ENCODE measurements at places on chromosomes 3 and 15.

DNA sequence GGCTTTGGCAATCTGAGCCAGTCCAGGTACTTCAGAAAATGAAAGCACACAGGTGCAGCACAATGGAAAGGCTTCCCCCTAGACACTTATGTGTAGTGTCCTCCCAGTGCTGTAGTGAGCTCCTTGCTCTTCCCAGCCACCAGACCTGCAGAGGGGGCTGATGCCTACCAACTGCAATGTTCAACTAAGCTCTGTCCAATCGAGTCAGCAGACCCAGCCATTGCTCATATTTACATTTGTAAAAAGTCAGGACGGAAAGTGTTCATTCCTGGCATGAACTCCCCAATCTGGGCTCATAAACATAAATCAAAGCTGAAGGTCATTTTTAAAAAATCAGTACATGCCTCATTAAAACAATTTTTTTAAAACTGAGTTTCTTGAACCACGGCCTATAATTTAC is 73.0 kb downstream of the FOXP1 start:
- DNase-seq = no peak

- no peak for DNase-seq
Observed at GRCh38 chr3:149541091-149541491, 66.6 kb downstream of the TM4SF4 start.

- DNase-seq = no peak
Observed at GRCh38 chr3:113339616-113340244, 101.6 kb downstream of the CFAP44 start.

- DNase-seq = no peak
Observed at GRCh38 chr3:16900779-16901440, 16.2 kb downstream of the PLCL2 start.

DNA sequence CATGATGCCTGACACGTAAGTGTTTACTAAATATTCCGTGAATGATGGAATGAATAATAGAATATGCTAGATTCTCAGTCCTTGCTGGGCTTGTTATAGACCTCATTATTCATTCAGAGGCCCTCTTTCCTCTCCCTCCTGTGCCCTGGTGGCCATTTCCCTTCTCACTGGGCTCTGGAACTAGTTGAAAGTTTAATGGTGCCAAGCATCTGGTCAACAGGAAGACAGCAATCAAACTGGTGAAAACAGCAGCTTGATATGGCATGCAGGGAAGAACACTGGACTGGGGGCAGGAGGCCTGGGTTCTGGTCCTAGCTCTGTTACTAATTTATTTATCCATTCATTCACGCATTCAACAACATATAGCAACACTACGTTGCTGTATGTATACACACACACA is 3.7 kb upstream of the APOD start:
- no peak for DNase-seq

DNA sequence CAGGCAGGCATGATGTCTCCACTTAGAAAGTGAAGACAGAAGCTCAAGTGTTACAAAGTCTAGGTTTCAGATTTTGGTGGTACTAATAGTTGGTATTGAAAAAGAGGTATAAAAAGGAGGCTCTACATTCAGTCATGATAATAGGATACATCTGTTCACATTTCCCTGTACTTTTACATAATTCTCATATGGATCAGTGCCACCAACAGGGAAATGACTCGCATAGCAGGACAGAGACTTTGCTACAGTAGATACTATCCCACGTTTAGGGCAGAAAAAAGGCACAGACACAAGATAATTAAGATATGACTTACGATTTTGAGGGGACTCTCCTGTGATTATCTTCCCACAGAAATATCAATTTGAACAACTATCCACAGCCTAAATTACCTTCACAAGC is 1062.9 kb upstream of the EPHA6 start:
- no peak for DNase-seq

GRCh38 chr15:62063825-62064635 is 2.7 kb upstream of the C2CD4A start:
- DNase-seq = no peak

DNA sequence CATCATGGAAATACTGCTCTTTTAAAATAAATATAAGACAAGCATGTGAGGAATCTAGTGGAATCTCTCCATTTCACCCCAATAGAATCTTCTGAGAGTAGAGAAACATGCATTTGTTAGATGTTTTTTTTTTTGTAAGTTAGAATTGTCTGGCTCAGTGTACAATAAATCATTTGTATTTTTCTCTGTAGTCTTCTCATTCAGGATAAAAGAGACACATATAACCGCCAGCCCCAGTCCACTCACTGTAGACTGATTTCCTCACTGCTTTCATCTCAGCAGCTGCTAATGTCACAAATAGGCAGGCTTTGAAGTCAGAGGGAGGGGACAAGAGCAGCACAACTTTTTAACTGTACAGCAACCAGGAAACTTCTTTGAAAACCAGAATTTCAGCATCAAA is 140.2 kb upstream of the RBMS3 start:
- DNase-seq = no peak

DNA sequence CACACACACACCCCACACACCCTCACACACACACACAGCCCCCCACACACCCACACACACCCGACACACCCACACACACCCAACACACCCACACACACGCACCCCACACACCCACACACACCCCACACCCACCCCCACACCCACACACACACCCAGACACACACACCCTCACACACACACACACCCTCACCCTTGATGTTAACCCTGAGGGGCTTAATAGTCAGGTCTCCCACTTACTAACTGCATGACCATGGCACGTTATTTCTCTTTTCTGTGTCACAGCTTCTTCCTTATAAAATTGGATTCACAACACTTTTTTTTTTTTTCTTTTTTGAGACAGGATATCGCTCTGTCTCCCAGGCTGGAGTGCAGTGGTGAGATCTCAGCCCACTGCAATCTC is 2.8 kb downstream of the GRM2 start:
- no peak for DNase-seq

DNA sequence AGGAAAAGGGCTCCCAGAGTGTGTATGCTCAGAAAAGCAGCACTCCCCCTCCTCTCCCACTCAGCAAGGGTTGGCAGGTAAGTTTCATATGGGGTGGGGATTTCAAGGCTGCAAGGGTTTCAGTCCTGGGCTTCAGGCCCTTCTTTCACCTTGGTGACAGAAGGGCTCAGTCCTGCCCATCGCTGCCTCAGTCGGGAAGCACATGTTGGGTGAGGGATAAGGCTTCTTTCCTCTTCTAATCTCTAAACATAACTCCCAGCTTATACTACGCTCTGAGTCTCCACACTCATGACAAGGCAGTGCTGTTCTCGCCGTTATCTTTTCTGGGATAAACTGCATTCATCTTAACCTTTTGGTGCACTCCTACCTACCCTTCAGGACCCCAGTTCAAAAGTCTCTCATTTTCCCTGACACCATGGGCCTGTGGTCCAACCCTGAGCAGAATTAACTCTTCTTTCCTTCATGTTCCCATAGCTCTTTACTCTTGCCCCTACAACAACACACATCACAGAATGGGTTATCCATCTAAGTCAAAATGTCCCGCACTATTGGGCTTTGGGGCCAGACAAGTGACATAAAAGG is 17.0 kb downstream of the RAB43 start:
- no peak for DNase-seq

DNA sequence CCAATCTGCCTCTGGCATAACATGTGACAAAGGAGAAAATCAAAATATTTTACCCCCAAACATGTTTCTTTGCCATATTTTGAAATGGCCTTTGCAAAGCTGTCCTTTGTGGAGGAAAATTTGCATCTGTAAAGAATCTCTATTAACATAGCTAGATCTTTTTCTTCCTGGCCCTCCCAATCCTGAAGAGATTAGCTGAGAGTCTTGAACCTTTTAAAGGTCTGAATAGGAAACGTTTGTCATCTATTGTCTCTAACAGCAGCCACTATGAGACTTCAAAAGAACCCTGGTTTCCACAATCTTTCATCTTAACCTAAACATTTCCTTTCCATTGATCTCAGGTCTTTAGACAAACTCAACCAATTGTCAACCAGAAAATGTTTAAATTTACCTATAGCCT is 520.9 kb upstream of the TGFBR2 start:
- DNase-seq = no peak

- DNase-seq = no peak
Observed at GRCh38 chr15:70866982-70867641, 13.2 kb upstream of the LARP6 start.

DNA sequence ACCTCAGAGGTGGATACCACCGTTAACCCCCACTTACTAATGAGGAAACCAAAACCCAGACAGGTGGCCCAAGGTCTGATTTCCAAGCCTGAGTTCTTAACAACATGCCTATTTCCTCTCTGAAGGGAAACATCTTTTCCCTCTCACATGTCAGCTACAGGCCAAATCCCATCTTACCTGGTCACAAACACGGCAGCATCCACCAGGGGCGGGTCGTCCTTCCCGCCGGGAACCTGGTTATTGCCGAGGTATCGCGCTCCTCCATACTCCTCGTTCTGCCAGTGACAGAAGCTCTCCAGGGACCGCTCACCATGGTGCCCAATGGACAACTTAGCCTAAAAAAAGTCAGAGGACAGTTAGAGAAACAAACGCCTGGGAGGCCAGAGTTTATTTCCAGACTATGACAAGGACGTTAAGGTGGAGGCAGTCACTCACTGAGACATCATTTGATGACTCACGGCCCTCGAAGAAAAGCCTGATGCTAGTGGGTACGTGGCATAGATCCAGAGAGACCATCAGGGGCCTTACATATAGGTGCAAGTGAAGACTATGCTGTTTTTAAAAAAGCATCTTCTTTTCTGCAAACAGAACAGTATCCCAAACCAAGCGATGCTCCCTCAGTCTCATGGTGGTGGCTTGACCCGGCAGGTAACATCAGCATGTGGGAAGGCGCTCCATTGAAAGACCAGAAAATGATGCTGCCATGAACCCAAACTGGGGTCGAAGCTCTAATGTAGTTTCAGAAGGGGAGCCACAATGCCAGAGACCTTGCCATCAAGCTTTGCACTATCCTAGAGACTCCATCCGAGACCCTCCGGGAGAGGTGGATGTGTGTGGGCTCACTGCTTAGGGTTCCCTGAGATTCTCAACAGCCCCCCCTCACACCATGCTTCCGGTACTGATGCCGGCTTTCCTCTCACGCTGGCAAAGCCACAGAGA is 80.2 kb downstream of the ADAMTS17 start:
- DNase-seq = no peak

- DNase-seq = no peak
Observed at GRCh38 chr15:31357148-31357547, 30.5 kb downstream of the KLF13 start.

DNA sequence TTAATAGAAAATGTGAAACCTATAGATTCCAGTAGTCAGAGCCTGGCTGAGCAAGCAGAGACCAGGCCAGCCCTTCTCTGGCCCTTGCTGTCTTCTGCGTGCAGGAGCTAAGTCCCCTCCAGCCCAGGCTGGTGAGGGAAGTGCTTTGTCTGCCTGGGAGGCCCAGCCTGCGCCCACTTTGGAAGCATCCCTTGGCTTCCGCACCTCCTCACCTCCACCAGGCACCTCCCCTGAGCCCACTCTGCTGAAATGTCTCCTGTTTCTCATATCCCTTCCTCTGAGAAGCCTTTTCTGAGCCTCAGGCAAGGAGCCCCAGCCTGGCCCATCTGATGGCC is 45.3 kb downstream of the ALDH1L1 start:
- no peak for DNase-seq

DNA sequence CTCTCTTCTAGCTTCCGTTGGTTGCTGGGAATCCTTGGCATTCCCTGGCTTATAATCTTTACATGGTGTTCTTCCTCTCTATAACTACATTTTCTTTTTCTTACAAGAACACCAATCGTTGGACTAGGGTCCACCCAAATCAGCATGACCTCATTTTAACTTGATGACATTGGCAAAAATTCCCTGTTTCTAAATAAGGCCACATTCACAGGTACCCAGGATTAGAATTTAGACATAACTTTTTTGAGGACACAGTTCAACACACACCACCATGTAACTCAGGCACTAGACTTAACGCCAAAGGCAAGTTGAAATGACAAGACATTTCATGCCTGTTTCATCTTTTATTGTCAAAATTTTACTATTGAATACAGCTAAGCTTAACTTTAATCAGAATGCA is 93.0 kb downstream of the NECTIN3 start:
- no peak for DNase-seq

DNA sequence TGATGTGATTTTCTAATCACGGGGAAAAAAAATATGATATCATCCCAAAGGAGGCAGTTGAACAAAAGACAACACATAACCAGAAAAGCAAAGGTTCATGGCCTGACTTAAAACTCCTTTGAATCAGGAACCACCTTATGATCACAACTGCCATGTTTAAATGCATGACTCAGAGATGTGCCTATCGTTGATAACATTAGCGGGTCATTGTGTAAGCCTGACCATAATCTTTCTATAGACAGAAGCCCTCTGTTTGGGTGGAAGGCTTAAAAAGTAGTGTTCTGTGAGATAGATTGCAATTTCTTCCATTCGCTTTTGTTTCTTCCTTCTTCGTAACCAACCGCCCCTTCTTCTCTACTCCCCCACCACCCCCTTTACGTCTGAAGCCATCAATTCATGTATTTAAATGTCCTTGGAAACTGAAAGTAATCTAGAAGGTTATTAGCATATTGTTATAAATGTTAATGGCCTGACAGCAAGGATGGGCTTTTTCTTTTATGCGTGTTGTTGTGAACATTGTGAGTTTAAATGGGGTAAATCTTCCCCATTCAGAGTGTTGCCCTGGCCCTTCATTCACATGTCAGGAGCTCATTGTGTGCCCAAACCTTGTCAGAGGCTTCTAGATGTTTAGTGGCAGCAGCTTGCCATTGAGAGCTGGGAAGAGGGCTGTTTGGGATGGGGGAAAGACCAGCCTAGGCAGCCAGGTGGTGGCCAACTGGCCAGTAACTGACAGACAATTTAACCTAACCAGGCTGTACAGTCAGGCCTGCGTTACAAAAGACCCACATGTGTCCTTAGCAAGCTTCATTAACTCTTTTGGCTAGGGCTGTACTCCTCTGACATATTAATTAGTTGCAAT is 64.5 kb downstream of the EPHA3 start:
- no peak for DNase-seq

DNA sequence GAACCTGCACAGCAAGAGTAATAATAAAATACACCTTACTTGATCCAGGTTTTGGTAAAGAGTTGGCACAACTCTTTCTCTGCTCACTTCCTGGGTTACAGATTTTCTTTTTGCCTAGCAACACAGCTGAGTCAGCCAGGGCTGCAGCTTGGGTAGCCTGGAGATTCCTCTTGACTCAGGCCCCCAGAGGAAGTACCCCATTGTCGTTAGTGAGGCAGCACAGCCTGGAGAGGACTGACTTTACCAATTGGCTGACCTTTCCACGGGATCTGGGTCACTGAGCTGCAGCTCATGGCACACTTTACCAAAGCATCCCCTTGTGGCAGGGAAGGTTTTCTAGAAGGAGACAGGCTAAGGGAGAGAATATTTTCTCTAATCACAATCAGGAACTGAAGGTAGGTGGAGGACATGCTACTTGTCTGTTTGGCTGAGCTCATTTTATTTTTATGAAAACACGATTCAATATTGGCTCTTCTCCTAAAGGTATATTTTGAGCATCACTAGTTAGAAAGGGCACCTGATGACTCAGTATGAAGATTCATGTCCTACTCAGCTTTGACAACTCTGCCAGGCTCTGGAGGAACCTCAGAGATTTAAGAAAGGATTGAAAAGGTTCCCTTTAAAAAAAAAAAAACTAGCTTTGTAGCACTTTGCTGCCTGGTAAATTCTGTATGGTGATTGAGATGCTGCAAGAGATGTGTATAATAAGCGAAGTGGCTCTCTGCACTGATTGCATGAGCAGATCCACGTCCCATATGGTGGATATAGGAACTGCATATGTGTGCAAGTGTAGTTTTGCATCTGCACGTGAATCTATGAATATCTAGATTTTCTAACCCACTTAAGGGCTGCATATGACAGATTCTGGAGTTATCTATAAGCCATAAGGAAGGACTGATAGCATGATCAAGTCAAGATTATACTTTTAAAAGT is 124.8 kb downstream of the CHDH start:
- no peak for DNase-seq
